BJ (cell line): ENCODE measurements at places on chromosomes 1 and 21.

DNA sequence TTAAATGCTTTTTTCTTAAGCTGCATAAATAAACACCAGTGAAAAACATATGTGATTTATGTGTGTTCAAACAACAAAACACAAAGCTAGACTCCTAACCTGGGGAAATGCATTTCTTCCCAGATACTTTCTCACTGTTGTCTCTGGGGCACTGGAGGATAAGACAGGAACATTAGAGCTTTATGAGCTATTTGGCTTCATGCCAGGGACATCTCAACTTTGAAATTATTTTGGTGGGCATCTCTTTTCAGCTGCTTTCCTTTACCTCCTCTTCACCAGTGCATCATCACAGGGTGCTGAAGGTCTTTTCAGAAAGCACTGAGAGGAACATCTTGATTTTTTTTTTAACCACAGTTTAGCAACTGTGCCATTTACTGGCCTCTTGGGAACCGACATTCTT is 212.9 kb downstream of the DNM3 start:
- no peak for DNase-seq

- no peak for DNase-seq
Measured at GRCh38 chr1:100449477-100449876, 88.5 kb upstream of the GPR88 start.

DNA sequence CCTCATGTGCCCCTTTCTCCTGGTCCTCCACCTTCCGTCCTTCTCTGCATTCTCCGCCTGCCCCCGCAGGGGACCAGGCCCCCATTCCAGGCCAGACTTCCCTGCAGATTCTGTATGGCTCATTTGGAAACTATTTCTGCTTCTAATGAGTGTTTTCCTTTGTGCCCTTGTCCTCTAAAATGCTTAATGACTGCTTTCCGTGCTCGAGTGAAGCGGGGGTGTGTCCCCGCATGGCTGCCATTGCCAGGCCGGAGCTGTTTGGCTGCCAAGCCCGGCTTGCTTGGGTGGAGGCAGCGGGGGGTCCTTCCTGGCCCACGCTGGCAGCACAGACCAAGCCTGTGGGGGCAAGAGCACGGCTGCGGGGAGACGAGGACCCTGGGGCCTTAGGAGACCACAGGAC is 299.3 kb upstream of the VAMP3 start:
- DNase-seq = peak; percentile 52

DNA sequence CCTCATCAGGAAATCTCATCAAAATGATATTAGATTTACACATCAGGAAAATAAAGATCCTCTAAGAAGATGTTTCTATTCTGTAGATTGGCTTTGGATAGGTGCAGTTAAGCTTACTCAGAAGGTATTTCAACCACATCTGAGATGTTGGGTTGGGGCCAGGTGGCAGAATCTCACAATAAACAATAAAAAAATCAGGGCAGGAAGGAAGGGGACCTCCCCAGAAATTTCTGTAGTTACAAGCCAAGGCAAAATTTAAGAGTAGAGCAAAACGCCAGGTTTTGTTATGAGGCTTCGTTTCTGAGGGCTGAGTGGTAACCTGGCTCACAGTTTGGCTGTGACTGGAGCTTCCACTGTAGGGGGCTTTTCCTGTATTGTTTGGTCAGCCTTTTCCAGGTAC is 84.8 kb downstream of the HUNK start:
- DNase-seq = no peak

GRCh38 chr21:30209601-30210000 is 6.3 kb downstream of the CLDN8 start:
- DNase-seq = no peak

DNA sequence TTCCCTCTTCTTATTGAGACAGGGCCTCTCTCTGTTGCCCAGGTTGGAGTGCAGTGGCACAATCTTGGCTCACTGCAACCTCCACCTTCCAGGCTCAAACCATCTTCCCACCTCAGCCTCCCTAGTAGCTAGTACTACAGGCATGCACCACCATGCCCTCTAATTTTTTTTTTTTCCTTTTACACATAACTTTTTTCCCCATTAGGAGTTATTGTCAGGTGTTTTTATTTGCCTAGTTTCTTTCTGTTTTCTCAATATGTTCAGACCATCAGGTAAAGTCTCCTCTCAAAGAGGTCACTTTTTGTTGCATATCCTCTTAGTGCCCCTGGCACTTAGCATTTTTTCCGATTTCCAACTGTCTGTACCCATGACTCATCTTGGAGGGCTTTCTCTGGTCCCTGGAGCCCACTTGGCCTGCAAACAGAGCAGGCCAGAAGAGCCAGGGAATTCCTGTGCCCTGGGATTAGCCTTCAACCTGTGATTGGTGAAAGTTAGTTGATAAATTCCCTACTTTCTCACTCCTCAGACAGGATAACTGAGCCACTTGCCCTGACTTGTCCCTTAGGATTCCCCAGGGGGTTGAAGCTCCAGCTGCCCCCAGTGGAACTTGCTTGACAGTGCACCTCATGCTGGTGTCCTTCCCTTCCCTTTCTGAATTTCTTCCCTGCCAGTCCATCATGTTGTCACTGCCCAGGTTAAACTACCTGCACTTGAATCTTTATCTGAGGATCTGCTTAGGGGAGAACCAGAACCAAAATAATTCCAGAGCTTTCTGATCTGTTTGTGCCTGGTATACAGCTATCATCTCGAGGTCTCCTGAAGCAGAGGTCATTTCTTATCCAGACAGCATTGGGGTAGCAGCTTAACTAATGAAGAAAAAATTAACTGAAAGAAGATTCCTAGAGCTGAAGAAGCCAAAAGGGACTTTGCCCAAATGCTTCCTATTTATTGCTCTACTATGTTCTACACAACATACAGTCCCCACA is 2.4 kb downstream of the NTPCR start:
- DNase-seq = no peak

- DNase-seq = no peak
Measured at GRCh38 chr1:41898191-41898713, 20.5 kb downstream of the HIVEP3 start.

DNA sequence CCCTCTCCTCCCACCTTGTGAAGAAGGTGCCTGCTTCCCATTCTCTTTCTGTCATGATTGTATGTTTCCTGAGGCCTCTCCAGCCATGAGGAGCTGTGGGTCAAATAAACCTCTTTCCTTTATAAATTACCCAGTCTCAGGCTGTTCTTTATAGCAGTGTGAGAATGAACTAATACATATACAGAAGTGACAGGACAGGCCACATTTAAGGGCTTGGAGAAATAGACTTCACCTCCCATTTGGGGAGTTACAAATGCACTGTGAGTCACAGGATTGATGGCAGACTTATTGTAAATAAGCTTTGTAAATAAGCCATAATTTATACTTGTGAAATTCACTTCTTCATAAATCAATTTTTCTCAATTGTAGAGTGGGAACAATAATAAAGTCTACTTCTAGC is 543.3 kb downstream of the LRRIQ3 start:
- no peak for DNase-seq
